ENCODE measurements at places on chromosomes 1 and 21.
A peak's percentile ranks its signal among the peaks of the same experiment; 100 is the strongest.

DNA sequence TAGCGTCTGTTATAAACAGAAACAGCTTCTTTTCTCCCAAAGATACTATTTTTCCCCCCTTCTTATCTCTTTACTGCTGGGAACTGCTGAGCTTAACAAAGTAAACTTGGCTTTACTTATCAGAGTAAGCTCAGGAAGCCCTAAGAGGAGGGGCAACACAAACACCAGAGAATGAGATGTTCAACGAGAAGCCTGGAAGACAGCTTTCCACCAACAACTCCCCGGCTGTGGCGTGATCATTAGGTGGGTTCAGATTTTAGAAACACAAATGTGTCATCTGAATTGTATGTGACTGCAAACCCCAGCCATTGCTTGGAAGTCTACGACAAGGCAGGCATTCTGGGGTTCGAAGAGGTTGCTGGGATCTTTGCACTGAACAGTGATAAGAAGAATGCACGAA is 181.2 kb upstream of the ESRRG start:
- DNase-seq: no peak

GRCh38 chr1:208979776-208980175 is 603.7 kb upstream of the CAMK1G start:
- DNase-seq: no peak

GRCh38 chr1:112651205-112651604 is 23.3 kb upstream of the MOV10 start:
- no peak for DNase-seq

DNA sequence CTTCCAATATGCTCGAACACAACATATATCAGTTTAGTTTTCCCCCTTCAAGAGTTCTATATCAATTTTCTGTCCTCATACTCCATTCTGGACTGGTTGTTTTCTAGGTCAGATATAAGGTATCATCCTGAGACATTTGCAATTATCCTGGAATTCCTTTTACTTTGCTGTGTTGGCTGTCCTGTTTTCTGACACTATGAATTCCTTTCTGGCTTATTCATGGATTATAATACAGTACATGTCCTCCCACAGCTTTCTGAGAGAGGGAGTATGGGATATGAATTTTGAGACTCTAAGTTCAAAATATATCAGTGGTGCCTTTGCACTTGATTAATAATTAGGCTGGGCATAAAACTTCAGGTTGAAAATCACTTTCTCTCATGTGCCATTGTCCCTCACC is 11.9 kb downstream of the PHTF1 start:
- no peak for DNase-seq

DNA sequence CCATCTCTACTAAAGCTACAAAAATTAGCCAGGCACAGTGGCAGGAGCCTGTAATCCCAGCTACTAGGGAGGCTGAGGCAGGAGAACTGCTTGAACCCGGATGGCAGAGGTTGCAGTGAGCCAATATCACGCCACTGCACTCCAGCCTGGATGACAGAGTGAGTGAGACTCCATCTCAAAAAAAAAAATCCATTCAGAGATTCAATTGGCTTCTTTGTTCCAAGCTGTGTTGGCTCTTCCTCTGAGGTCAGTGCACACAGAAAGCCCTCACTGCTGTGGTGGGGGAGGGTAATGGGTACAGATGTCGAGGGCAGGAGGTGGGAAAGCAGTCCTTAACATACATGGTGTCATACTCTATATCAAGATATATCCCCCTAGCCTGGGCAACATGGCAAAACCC is 14.7 kb downstream of the TIE1 start:
- DNase-seq: no peak

GRCh38 chr1:235998812-235999211 is 66.1 kb downstream of the NID1 start:
- no peak for DNase-seq

- no peak for DNase-seq
Observed at GRCh38 chr1:19765623-19766022, 34.1 kb downstream of the TMCO4 start.

DNA sequence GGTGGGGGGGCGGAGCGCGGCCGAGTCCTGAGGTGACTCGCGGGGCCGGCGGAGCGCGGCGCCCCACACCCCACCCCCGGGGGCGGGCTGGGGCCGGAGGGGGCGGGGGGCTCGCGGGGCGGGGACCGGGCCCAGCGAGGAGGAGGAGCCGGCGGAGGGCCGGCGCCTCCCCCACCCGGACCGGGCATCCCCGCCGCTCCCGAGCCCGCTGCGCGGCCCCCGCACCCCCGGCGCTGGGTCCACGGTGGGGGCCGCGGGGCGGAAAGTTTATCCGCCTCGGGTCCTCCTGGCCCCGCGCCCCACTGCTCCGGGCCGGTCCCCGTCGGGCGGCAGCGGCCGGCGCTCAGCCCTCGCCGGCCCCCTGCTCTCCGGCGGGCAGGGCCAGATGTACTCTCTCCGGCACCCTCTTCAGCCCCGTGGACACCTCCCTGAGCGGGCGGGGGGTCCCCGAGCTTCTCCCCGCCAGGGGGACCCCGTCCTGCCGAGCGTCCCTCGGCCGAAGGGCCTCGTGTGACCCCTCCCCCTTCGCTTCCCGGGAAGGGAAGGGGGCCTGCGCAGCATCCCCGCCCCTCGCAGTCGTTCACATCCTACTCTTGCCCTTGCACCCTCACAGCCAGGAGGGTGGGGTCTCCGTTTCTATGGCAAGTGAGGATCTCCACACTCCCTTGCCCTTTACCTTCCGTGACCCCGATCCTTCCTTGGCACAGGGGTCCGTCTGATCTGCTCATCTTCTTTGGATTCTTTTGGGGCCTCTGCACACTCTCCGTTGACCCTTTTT is 663 bp downstream of the CAMTA1 start:
- peak; percentile 4 for DNase-seq

GRCh38 chr1:195697130-195697529 is 911.1 kb downstream of the KCNT2 start:
- DNase-seq: no peak

DNA sequence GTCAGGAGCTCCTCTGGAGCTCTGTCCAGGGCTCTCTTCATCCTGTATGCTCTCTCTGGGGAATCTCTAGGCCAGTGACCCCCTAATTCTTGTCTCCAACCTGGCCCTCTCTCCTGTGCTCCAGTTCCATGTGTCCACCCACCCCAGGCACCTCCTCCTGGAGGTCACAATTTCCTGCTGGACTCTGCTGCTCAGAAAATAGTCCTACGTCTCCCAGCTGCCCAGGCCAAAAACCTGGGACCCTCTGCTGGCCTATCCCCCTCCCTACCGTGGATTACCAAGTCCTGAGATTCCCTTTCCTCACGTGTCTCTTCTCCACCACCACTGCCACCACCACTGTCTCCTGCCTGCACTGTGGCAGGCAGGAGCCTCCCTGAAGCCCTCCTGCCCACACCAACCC is 11.7 kb downstream of the NES start:
- DNase-seq: no peak

- DNase-seq: no peak
Observed at GRCh38 chr1:168518813-168519212, 25.0 kb downstream of the XCL2 start.

- peak; percentile 51 for DNase-seq
Observed at GRCh38 chr21:45128613-45129188, 54.3 kb downstream of the ADARB1 start.

DNA sequence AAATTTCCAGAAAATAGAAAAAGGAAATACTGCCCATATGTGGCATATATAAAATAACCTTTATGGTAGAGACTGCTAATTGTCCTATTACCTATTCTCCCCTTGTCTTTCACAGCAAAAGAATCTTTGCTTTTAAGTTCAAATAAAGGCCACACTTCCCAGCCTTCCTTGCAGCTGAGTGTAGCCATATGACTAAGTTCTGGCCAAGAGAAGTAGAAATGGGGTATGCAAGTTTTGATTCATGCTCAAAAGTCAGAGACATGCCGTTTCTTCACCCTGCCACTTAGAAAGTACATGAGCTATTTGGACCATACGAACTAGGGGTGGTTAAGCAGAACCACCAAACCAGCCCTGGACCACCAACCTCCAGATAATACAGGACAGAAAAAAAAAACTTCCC is 18.3 kb upstream of the S100A2 start:
- DNase-seq: no peak

GRCh38 chr1:231016966-231017365 is 23.1 kb downstream of the FAM89A start:
- no peak for DNase-seq

GRCh38 chr1:178093951-178094738 is at the start of gene RASAL2:
RASAL2 (plus strand) TSS chr1:178094104; CDS start chr1:178094493, 389 bp downstream.
- DNase-seq: no peak

- no peak for DNase-seq
Observed at GRCh38 chr1:181159451-181160140, 71.1 kb downstream of the IER5 start.

GRCh38 chr1:101995984-101996745 is 561 bp downstream of the OLFM3 start:
- no peak for DNase-seq

DNA sequence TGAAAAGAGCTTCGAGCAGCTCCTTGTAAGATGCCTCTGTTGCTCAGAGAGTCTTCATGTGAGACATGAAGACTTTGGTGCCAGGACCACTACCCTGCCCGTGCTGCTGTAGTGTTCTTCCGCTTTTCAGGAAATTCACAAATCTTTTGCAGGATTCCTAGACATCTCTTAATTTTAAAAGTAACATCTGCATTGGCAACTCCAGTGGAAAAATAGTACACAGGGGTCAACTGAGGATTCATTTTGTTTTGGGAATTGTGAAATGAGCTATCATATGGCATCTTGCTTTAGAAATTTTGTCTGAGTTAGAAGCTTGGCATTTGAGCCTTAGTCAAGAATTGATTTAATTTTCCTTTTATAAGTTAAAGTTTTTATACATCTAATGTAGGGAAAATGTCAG is 7.2 kb downstream of the PRDM2 start:
- no peak for DNase-seq

GRCh38 chr1:207649210-207649753 is 4.3 kb downstream of the CR1L start:
- no peak for DNase-seq

DNA sequence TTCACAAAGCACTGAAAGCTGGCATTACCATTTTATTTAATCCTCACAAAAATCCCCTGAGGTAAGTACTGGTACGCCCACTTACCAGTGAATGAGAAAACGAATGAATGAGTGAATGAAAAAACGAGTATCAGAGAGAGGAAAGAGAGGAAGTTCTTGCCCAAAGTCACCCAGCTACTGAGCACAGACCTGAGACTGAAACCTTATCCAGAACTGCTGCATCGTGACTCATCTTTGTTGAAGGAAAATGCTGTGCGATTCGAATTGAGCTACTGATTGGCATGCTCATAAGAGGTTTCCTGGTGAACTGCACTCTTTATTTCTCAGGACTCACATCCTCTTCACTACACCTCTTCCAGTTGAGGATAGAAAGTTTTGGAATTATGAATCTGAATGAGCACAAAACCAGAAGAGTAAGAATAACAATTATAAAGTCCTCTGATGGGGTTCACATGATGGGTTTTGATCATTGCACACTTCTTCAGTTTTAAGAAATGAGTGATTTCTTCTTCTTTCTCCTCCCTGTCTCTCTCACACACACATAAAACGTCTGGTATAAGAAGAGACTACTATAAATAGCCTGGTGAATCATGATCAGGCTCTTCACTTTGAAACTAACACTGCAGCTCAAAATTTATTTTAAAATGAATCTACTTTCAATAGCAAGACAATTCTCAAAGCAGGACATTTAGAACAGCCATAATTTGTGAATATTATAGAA is 32.1 kb downstream of the IL12RB2 start:
- no peak for DNase-seq

GRCh38 chr1:231751415-231751814 is 124.8 kb downstream of the DISC1 start:
- no peak for DNase-seq

- no peak for DNase-seq
Observed at GRCh38 chr1:204493984-204494280, 673 bp downstream of the PIK3C2B start.

DNA sequence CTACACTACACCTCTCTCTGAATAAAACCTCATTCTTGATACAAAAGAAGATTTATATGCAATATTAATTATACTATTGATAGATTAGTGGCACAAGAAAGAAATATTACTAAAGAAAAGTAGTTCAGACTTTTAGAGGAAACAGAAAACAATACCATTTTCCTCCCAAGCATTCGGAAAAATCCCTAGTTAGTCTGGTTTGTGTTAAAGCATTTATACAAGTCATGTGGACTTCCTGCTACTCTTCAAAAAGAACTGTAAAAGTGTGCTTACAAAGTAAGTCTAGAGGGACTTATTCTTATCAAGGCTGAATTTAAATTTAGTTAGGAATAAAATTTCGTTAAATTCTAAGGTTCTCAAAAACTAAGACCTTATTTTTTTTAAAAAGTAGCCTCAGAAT is 129.1 kb downstream of the ATP1B1 start:
- no peak for DNase-seq

DNA sequence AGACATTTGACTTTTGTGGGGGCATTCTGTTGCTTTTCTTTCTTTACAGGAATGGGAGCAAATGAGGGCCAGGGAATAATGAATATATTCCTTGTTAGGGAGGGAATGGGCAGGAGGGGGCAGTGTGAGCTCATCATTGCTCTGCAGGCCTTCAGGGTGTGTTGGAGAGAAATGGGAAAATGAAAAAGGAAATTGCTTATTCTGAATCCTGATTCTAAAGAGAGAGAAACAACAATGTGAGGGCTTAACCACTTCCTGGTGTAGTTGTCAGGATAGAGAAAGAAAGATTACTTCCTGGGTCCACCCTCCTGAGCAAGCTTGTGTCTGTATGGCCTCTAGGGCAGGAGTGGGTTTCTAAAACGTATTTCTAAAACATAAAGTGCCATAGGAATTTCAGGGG is 28.3 kb downstream of the VANGL2 start:
- DNase-seq: no peak

- no peak for DNase-seq
Observed at GRCh38 chr1:202104073-202104472, 18.6 kb upstream of the GPR37L1 start.
